Aortic smooth muscle cell (primary cell): ENCODE measurements at places on chromosomes 16 and 17. TPM values are rescaled to one million over a fixed set of nuclear protein-coding genes. Genes with fewer than 3 reads are reported as not detected.

The AXIN2 gene
- total RNA-seq = 6.5 and 9.9 TPM in 2 replicates

The HYDIN gene
- 1.1 TPM in 2 replicates for total RNA-seq

The VAT1L gene
- 0.26 and 0.81 TPM in 2 replicates for total RNA-seq

The CDK5RAP3 gene
- 68.1 and 83.1 TPM in 2 replicates for total RNA-seq

The MPV17L gene
- 0.44 and 0.53 TPM in 2 replicates for total RNA-seq

The CCL1 gene
- not detected in 2 replicates for total RNA-seq

The CDYL2 gene
- 5.9 and 8.4 TPM in 2 replicates for total RNA-seq

The RCVRN gene
- not detected in 2 replicates for total RNA-seq

The PHF23 gene
- total RNA-seq = 33.3 and 34.9 TPM in 2 replicates

The KRTAP9-4 gene
- total RNA-seq = not detected in 2 replicates

The KRTAP9-8 gene
- not detected in 2 replicates for total RNA-seq

The ICAM2 gene
- total RNA-seq = 22.9 and 44.0 TPM in 2 replicates

The CES3 gene
- 0.13 and 0.56 TPM in 2 replicates for total RNA-seq

The TBC1D3K gene
- total RNA-seq = not detected in 2 replicates

The OTOP3 gene
- not detected in 2 replicates for total RNA-seq

The TOM1L1 gene
- total RNA-seq = 20.9 and 28.0 TPM in 2 replicates

The CYBA gene
- 363 and 449 TPM in 2 replicates for total RNA-seq

The SCNN1B gene
- not detected in 2 replicates for total RNA-seq

The SBK1 gene
- not detected in 2 replicates for total RNA-seq

The G6PC1 gene
- not detected in 2 replicates for total RNA-seq

The TMEM235 gene
- total RNA-seq = not detected in 2 replicates

The EVPLL gene
- not detected in 2 replicates for total RNA-seq

The TBC1D3I gene
- total RNA-seq = not detected in 2 replicates

The SOCS1 gene
- 1.1 and 1.6 TPM in 2 replicates for total RNA-seq

The PPP1R1B gene
- total RNA-seq = 0.25 and 3.4 TPM in 2 replicates

The LLGL2 gene
- 0.40 and 0.44 TPM in 2 replicates for total RNA-seq

The KRTAP2-4 gene
- total RNA-seq = not detected in 2 replicates

The CKLF gene
- 32.6 and 49.4 TPM in 2 replicates for total RNA-seq

The PPM1E gene
- total RNA-seq = under 0.01 TPM in 1 of 2 replicates, not detected in the other

The GUCY2D gene
- not detected in 2 replicates for total RNA-seq

The MEAK7 gene
- total RNA-seq = 11.8 and 14.5 TPM in 2 replicates

The CCL2 gene
- 41.4 and 103 TPM in 2 replicates for total RNA-seq

The KRTAP4-4 gene
- not detected in 2 replicates for total RNA-seq

The HOXB1 gene
- total RNA-seq = not detected in 2 replicates

The CCDC200 gene
- total RNA-seq = 0.92 TPM in 1 of 2 replicates, not detected in the other

The PLCG2 gene
- 0.12 and 0.40 TPM in 2 replicates for total RNA-seq

The SLC38A8 gene
- total RNA-seq = not detected in 2 replicates

The KRTAP9-2 gene
- not detected in 2 replicates for total RNA-seq

The SEPHS2 gene
- total RNA-seq = 9.4 and 11.2 TPM in 2 replicates

The BCL6B gene
- 3.4 and 7.3 TPM in 2 replicates for total RNA-seq

The CDRT15L2 gene
- total RNA-seq = not detected in 2 replicates

The ITFG1 gene
- 90.6 and 91.7 TPM in 2 replicates for total RNA-seq

The NECAB2 gene
- total RNA-seq = 0.13 TPM in 1 of 2 replicates, not detected in the other

The TSNAXIP1 gene
- 0.99 and 1.1 TPM in 2 replicates for total RNA-seq
